ENCODE measurements at places on chromosomes 16 and 17.

DNA sequence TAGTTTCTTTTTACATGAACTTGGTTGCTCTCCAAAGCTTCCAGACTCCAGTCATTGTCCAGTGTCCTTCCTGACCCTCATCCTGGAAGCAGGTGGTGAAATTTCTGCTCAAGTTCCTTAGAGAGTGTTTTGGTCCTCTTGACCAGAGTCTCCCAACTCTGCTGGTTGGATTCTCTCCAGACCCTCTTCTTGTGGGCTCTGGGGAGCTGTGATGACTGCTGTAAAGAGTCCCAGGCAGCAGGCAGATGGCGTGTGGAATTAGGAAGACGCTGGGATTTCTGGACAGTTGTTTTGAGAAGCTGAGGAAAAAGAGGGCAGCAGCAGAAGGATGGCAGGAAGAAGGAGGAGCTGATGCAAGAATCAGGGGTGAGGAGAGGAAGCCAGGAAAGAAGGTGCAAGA, 1.6 kb upstream of the SEZ6 start:
- no peak for DNase-seq

DNA sequence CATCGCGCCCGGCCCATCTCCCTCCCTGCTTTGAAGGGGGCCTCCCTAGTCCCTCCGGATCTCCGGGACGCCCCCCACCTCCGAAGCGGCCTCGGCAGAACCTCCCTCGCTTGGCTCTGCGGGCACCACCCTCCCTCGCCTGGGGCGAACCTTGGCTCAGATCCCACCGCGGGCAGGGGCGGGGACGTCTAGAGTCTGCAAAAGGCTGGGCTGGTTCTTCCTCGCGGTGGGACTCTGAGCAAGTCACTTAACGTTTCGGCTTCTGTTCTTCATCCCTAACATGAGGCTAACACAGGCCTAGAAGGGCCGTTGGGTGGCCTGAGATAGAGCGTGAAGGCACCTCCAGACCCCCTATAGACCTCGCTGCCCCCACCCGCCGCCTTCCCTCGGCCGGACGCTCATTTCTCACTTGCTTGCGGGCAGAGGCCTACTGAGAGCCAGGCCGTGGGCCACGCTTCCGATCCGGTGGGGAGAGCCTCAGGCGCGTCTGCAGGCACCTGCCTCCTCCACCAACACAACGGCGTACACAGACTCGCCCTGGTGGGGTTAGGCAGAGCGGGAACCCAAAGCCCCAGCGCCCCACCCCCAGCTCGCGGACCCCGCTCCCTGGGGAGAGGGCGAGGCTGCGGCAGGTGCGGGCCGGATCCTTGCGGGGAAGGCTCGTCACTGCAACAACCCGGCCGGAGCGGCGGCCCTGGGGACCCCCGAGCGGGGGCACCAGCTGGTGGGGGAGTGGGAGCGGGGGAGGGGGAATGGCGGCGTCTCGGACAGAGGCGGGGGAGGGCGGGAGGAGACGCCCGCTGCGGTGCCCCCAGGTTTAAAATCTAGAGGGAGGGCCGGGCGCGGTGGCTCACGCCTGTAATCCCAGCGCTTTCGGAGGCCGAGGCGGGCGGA, 5.4 kb downstream of the MYO1C start:
- DNase-seq, result peak; percentile 68

DNA sequence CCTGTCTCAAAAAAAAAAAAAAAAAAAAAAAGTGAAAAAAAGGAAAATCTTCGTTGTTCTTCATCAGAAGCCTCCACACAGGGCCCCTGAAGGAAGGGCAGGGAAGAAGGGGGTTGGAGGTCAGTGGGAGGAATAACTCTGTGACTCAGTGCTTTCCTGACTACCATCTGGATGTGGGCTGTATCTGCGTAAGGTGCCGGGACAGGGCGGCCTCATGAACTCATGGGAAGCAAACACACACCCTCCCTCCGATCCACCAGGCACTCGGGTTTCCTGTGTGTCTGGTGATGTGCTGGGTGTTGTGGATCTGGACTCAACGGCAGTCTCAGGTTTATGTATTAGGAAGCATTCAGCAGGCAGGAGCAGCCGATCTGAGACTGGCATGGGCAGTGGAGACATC, 691.6 kb downstream of the WWOX start:
- no peak for DNase-seq

DNA sequence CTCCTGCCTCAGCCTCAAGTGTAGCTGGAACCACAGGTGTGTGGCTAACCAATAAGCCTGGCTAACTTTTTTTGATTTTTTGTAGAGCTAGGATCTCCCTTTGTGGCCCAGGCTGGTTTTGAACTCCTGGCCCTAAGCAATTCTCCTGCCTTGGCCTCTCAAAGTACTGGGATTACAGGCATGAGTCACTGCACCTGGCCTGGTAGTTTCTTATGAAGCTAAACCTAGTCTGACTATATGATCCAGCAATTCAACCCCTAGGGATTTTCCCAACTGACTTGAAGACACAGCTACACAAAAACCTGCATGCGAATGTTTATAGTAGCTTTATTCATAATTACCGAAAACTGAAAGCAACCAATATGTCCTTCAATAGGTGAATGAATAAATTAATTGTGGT, 176.2 kb upstream of the IRX3 start:
- DNase-seq, result no peak

DNA sequence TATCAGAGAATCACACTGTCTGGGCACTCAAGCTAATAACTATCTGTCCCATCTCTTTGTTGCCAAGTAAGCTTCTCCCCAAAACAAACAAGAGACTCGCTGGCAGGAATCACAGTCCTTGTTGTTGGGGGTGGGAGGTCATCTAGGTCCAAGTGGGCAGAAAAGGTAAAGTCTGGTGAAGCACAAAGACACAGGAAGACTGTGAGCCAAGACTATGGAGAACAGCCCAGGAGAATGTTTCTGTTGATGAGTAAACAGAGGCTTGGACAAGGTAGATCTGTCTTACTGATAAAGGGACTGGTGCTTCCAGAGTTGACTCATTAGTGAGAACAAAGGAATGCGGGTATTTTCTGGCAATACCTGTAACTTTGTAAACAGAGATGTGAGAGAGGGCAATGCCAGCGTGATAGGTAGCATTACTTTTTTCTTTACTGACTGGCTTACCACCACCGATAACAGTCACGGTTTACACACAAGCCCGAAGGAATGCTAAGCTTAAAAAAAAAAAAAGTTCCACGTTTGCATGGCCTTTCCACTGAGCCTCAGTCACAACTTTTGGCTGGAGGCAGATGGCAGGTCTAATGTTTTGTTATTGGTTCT, 11.5 kb upstream of the MMD start:
- DNase-seq, result no peak

DNA sequence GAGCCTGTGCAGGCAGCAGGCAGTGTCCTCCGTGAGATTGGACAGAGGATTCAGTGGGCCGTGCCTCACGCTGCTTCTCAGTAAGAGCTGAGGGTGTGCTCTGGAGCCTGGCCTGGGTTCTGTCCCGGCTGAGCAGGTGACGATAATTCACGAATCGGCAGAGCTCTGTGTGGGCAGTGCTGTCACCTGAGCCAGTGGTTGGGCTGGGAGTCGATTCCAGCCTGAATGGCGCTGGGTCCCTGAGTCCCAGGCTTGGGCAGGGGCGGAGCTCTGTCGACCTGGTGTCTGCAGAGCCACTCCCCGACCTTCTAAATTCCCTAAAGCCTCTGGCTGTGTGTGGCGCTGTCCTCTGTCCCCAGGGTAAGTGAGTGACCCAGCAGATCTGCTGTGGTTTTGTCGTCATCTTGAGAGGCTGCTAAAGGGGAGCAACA, 8.4 kb downstream of the ACSF3 start:
- DNase-seq, result no peak

DNA sequence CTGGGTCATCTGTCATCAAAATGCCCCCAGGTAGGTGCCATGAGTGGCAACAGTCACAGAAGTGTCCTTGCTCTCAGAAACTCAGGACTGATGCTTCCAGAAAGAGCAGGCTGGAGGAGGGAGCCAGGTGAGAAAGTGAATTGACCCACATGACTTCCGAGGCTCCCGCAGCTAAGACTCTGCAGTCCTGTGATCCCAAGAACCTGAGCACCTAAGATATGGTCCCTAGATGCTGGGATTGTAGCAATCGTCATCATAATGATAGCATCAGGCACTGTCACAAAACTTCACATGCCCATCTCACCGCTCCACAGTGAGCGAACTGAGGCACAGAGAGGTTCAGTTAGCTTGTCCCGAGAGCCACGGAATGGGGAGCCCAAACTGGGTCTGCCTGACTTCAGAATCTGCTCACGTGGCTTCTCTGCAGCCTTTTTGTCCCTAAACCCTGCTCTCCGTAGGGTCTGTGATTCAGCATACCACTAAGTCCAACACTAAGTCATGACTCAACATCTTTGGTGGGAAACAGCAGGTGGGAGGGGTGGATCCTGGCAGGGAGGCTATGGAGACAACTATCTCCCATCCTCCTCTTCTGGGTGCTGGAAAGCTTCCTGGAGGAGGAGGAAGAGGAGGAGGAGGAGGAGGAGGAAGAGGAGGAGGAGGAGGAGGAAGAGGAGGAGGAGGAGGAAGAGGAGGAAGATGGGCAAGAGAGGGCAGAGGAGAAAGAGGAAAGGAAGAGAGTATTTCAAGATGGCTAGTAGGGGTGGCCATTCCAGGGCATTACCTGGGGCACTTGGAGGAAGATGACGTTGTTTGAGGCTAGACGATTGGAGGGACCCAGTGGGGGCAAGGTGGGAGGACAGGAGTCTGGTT, 55.5 kb upstream of the DLX4 start:
- DNase-seq, result no peak

GRCh38 chr17:33492731-33493265, 199.7 kb upstream of the ASIC2 start:
- no peak for DNase-seq

DNA sequence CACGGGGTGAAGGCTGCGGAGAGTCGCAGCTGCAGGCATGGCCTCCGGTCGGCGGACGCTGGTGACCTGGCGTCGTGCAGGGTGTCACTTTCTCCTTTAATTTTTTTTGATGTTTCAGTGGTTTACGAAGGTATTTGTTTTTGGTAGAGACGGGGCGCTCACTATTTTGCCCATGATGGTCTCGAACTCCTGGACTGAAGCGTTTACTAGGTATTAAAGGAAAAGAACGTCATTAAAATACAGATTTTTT, 17.1 kb downstream of the ZNF213 start:
- no peak for DNase-seq

DNA sequence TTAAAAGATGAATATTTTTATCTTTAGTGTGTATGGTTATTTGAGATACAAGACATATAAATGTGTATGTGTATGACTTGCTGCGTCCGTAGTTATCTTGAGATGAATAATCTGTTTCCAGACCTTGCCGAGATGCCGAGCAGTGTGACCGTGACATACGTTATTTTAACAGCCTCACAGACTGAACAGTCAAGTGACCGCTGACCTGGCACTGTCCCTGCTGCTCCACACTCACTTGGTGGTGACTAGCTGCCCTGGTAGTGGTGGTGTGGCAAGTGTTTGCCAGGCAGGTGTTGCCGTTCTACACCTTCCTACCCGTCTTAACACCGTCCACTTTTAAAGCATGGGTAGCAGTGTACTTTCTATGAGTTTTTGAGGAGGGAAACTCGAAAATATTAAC, 5.0 kb downstream of the ZC3H18 start:
- no peak for DNase-seq

GRCh38 chr17:61144617-61145564, 254.8 kb upstream of the TBX2 start:
- no peak for DNase-seq

DNA sequence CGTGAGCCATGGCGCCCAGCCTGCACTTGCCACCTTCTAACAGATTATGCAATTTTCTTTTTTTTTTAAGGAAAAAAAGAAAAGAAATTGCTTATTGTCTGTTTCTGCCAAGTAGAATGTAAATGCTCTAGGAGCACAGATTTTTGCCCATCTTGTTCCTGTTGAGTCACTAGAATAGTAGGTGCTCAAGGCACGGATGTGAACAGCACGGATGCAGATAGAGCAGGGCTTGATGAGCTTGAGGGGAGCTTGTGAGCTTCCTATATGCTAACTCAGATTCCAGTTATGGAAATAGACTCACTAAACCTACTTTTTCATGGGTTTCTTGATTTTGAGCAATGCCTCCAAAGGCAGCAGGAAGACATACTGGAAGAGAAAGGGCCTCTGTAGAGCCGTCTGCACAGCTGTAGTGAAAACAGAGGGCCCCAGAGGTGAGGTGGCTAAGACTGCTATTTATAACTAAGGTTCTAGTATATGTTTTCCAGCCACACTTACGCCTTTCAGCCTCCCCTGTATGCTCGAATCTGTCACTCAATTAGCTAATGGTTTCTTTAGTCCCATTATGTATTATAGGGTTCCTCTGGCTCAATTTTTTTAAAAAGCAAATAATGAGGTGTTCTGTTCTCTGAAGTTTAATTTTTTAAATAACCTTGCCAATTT, 72.8 kb downstream of the WWP2 start:
- no peak for DNase-seq

- no peak for DNase-seq
Observed at GRCh38 chr17:77694391-77695363, 263.8 kb upstream of the TNRC6C start.

- no peak for DNase-seq
Observed at GRCh38 chr16:7400117-7400890, 67.7 kb downstream of the RBFOX1 start.

DNA sequence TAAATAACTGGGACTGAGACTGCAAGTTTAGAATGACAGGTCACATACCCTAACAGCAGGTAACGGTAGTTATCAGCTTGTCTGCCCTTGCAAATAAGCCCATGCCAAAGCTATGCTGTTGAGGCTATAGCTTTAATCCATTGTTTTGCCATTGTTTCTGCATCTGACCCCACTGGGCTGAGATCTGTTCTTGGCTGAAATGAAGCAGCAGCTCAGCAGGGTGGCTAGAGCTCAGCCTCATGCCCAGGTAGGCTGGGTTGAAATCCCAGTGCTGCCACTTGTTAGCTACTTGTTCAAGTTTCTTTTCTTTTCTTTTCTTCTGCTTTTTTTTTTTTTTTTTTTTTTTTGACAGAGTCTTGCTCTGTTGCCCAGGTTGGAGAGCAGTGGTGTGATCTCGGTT, 40.1 kb downstream of the NKD1 start:
- DNase-seq, result no peak

GRCh38 chr17:40471846-40472732, 28.8 kb downstream of the IGFBP4 start:
- DNase-seq, result no peak

DNA sequence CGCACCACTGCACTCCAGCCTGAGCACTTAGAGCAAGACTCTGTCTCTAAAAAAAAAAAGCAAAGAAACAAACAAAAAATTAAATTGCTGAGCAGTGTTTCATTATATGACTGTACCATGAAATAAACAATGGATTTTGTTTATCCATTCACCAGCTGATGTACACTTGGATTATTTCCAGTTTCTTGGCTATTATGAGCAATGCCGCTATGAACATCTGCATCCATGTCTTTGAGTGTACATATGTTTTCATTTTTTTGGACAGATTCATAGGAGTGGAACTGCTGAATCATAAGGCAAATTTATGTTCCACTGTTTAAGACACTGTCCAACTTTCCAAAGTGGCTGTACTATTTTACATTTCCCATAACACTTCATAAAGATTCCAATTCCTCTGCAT, 8.0 kb downstream of the RNF157 start:
- DNase-seq, result no peak

DNA sequence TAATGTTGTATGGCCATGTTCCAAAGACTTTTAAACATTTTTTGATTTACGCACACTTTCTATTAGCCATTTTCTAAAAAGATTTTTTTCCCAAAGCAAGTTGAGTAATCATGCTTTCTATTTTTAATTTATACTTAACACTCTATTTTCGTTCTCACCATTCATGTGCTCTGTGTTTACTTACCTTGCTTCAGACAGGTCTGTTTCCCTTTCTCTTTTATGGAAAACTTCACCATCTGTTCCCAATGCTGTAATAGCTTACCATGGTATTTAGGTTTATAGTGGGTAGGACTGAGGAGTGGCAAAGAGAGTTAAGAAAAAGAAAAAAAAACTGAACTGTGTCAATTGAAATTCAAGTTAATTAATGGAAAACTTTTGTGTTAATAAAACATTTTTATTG, 37.5 kb upstream of the KCNJ16 start:
- no peak for DNase-seq

GRCh38 chr16:19912455-19913339, 28.0 kb upstream of the GPRC5B start:
- no peak for DNase-seq

Measured in effector memory CD8-positive, alpha-beta T cell (primary cell).